Peyer's patch (tissue), 4 donors: ENCODE measurements at places on chromosomes 4 and X. TPM values are rescaled to one million over a fixed set of nuclear protein-coding genes. Genes with fewer than 3 reads are reported as not detected.

DNA sequence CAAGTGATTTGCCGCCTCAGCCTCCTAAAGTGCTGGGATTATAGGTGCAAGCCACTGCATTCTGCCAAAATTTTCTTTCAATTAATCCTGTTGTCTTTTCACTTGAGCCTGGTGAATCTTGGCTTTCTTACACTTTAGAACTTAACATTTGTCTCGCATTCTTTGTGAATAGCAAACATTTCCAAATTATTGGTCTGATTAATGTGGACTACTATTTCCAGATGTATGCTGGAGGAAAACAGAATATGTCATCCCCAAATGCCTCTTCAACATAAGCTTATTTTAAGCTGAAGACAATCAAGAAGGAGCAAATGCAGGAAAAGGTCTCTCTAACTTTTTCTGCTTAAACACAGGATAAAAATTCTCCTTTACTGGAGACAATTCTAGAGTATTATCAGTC, 233.4 kb downstream of the PPP4R3C start:
- no peak for DNase-seq
- H3K4me1 ChIP-seq, result no peaks in the 10 kb centered on the region
- no peaks in the 10 kb centered on the region for H3K27me3 ChIP-seq
- no peak overlapping the region for H3K27ac ChIP-seq

DNA sequence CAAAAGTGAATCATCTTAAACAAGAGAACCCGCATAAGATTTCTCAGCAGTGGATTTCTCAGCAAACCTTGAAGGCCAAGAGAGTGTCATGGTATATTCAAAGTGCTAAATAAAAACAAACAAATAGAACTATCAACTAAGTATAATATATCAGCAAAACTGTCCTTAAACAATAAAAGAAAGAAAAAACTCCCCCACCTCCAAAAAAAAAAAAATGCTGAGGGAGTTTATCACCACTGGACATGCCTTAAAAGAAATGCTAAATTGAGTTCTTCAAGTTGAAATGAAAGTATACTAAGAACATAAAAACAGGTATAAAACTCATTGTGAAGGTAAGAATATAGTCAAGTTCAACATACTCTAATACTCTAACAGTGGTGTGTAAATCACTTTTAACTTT, 53.9 kb upstream of the EPGN start:
- no peaks in the 10 kb centered on the region for H3K36me3 ChIP-seq
- H3K4me3 ChIP-seq, result no peak overlapping the region
- no peak overlapping the region for H3K27ac ChIP-seq
- DNase-seq, result no peak
- no peaks in the 10 kb centered on the region for H3K27me3 ChIP-seq
- H3K4me1 ChIP-seq, result no peaks in the 10 kb centered on the region

- H3K27me3 ChIP-seq, result no peaks in the 10 kb centered on the region
- no peaks in the 10 kb centered on the region for H3K36me3 ChIP-seq
- no peak for DNase-seq
- no peak overlapping the region for H3K4me3 ChIP-seq
These were observed 5.6 kb downstream of the SASH3 start for GRCh38 chrX:129785160-129785947.

GRCh38 chr4:17128268-17128667, 229.8 kb upstream of the LDB2 start:
- H3K27ac ChIP-seq, result no peak overlapping the region
- H3K27me3 ChIP-seq, result no peaks in the 10 kb centered on the region
- H3K4me3 ChIP-seq, result no peak overlapping the region
- no peaks in the 10 kb centered on the region for H3K36me3 ChIP-seq
- no peak for DNase-seq
- H3K4me1 ChIP-seq, result no peaks in the 10 kb centered on the region

GRCh38 chr4:140515423-140515822, 8.5 kb upstream of the ELMOD2 start:
- no peaks in the 10 kb centered on the region for H3K4me1 ChIP-seq
- no peak for DNase-seq
- no peaks in the 10 kb centered on the region for H3K36me3 ChIP-seq
- no peak overlapping the region for H3K4me3 ChIP-seq
- no peak overlapping the region for H3K27ac ChIP-seq

The EDA gene
- 1.3 TPM for total RNA-seq

The GIMD1 gene
- not detected for total RNA-seq
